ENCODE measurements at places on chromosomes 5 and 9.

DNA sequence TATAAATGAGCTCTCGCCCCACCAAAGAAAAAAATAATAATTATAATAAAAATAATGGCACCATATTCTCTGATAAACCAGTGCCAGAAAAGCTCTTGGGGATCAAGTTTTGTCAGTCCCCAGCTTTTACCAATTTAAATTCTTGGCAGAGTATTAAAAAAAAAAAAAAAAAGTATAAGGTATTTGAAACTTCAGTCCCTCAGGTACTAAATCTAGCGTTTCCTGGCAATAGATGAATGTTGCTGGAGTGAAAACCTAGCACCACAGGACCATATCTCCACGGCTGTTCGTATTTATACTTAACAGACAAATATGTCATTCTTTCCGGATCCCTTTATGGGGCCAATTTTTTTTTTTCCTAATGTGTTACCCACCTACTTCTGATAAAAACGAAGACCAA, 646.2 kb downstream of the CCDC171 start:
- no peak for DNase-seq

DNA sequence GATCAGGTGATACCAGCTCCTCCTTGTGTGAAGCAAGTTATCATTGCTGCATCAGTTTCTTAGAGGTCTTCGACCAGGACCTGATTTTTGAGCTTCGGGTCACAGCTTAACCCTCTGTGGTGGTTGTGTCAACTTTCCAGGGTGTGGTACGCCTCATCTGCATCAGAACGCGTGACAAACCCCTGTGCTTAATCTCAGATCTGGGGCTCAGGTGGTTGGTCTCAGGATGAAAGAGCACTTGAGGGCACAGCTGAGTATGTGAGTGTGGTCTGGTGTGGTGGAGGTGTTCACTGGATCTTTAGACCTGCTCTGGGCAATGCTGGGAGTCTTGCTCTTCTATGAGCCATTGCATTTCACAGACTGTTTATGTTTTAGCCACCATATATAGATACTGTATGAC, 64.1 kb downstream of the OSTF1 start:
- no peak for DNase-seq

DNA sequence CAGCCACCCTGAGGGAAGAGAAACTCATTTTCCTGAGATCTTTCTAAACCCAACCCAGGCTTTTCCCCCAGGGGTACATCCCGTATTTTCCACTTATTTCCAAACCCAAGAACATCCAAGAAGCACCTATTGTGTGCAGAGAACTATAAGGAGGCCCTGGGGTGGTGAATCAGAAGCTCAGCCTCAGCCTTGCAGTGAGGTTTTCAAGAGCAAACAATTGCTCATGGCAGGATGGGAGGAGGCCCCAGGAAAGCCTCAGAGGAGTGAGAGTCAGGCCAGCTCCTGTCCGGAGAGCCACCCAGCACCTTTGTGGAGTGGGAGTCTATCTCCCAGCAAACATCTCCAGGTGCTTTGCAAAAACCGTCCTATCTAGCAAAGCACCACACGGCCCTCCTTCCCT, 19.2 kb downstream of the NIPAL4 start:
- no peak for DNase-seq

DNA sequence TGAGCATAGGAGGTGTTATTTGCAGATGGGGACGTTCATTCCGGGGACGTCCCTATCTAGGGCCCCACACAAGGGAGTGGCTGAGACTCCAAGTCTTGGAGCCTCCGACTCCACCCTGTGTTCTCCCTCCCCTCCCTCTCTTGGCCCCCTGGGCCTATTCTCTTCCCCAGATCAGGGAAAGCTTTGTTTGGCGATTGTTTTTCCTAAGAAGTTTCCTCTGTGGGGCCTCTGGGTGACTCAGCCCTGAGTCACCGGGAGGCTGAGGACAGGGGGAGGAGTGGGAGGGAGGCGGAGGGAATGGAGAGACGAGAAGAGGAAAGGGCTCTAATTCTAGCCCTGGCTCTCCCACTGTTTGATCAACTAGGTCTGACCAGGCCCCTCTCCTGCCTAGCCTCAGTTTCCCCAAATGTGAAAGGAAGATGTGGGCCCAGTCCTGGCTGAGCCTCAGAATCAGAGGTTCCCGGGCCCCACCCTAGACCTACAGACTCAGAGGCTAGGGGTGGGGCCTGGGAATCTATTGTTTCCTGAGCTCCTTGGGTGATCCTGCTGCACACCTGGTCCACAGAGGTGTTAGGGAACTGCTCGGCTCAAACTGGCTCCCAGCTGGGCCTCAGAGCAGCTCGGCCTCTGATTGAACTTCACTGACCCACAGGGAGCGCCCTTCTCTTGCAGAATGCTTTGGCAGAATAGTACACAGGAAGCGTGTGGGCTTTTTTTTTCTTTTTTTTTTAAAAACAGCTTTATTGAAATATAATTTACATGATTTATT, 19.2 kb downstream of the GSN start:
- no peak for DNase-seq

GRCh38 chr5:66344544-66344943, 200.4 kb downstream of the SREK1 start:
- no peak for DNase-seq

DNA sequence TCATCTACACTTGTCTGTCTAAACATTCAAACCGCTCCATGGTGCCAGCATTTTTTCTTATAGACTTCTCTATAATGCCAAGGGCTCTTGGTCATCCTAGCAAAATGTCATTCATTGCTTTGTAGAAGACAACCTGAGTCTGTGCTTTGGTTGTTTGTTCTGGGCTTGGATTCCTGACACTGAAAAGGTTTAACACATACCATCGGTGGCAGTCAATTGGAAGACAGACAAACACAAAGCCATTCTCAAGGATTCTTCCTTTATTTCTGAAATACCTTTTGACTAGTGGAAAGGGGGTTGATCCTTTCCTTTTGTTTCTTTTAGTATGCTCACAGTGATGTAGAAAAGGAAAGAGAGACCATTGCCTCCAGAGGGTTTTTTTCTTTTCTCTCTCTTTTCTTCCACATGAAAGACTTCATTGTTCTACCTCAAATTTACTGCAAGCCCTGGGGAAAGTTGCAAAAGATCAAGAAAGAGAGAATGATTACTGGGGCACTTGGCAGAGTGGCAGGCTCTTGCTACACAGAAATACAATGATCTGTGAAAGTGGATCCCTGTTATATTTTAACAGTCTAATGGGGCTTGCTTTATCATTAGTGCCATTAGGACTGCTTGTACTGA, 66.4 kb upstream of the TMC1 start:
- no peak for DNase-seq

- no peak for DNase-seq
Observed at GRCh38 chr9:36165826-36166167, 3.4 kb upstream of the CCIN start.

GRCh38 chr5:53425687-53426511, 54.5 kb upstream of the FST start:
- no peak for DNase-seq

- no peak for DNase-seq
Observed at GRCh38 chr9:119418721-119419120, 49.5 kb upstream of the BRINP1 start.

DNA sequence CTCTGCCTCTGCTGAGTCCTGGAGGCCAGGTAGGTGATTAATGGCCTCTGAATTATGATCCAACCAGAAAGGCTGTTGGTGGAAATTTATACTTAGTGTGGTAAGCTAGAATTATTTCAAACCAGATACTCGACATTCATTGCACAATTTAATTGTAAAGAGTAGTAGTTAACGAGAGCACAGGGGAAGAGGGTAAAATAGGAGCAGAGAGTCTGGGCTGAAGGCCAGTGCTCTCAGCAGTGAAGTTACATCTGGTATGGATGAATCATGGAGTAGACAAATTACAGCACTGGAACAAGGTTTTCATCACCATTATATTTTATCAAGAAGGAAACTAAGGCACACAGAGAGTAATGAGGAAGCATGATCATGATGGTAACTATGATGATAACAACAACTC, 92.5 kb downstream of the TLR4 start:
- no peak for DNase-seq

- no peak for DNase-seq
Observed at GRCh38 chr5:125411071-125411743, 664.8 kb upstream of the ZNF608 start.

- DNase-seq = no peak
Observed at GRCh38 chr5:77333451-77334123, 123.1 kb downstream of the PDE8B start.

- no peak for DNase-seq
Observed at GRCh38 chr5:203246-203930, 12.1 kb downstream of the LRRC14B start.

- DNase-seq = no peak
Observed at GRCh38 chr5:80125022-80125961, 90.1 kb downstream of the THBS4 start.

DNA sequence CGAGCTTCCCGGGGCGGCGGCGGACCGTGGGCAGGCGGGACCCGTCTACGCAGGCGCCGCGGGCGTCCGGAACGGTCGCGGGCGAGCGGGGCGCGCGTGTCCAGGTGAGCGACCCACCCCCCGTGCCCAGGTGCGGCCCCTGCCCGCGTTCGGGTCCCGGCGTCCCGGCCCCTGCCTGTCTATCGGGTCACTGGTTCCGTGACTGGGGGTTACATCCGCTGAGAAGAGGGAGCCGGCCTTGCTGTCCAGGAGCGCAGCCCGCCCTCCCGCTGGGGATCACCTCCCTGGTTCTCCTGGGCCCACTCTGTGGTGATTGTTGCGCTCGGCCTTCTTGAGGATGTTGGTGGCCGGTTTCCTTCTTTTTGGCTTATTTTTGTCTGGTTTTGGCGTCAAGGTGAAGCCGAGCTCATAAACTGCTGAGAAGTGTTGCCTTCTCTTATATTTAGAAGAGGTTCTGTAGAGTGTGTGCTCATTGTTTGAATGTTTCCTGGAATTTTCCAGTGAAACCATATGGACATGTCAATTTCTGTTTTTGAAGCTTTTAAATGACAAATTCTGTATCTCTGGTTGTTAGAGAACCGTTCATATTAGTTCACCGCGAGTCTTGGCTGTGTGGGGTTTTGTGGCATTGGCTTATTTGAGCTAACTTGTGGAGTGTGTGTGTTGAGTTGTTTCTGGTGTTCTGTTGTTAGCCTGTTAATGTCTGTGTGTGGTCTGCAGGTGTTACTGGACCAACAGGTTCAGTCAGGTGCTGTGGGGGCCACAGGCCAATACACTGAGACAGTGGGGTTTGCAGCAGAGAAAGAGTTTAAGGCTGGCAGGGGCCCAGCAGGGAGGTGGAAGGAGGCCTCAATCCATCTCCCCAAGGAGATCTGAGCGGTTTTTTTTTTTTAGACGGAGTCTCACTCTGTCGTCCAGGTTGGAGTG, 621 bp downstream of the CEP72 start:
- no peak for DNase-seq

DNA sequence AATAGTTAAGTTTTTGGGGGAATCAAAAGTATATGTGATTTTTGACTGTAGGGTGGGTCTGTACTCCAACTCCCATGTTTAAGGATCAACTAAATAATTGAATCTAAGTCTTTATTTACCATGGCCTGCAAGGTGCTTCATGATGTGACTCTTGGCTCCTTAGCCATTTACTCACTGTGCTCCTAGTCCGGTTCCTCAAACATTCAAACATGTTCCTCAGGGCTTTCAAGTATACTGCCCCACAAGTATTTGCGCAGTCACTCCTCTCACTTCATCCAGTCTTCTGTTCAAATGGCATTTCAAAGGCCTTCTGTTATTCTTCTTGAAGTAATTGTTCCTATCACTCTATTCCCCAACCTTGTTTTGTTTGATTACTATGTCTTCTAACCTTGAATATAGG, 16.4 kb downstream of the SMC2 start:
- DNase-seq = no peak

- no peak for DNase-seq
Observed at GRCh38 chr5:13133951-13134350, 810.5 kb downstream of the DNAH5 start.

DNA sequence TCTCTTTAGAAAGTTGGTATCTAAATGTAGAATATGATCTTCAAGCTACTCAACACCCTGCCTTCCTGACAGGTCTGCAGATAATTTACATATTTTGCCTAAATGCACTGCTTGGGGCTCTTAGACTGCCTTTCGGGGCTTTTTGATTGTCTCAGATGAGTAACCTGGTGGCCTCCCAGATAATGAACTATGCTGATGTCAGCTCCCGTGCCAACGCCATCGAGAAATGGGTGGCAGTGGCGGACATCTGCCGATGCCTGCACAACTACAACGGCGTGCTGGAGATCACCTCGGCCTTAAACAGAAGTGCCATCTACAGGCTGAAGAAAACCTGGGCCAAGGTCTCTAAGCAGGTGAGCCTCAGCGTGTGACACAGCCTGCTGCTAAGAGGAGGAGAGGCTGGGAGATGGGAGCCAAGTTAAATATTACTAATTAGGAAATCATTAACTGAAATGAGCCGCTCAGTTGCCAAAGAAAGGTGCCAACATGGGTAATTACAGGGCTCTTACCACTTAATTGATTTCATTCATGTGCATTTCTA, 20.8 kb upstream of the CKMT2 start:
- no peak for DNase-seq

- no peak for DNase-seq
Observed at GRCh38 chr9:38036359-38037084, 32.5 kb downstream of the SHB start.

DNA sequence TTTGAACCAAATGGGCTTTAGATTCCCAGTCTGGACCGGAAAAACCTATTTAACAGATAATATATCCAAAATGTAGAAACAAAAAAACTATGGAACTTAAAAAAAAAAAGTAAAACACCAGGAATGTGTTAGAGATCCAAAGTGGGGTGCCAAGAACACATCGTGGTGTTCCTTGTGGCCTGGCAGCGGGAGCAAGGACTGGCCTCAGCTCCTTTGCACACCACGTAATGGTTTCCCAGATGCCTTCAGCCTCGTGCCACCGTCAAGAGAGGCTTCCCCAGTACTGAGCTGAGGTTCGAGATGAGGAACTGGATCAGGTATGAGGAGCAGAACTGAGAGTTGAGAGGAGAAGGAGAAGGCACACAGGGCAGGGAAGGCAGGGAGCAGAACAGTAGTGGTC, 3.5 kb downstream of the ASPN start:
- DNase-seq = no peak

- no peak for DNase-seq
Observed at GRCh38 chr9:83247732-83248131, 184.8 kb upstream of the RASEF start.

GRCh38 chr9:110069326-110070248, 138.4 kb downstream of the C9orf152 start:
- no peak for DNase-seq
